NCI-H1105 treated with DMSO at 0.1 percent for 48 hours (cell line): ENCODE measurements at places on chromosomes 12 and 14.
A peak's percentile ranks its signal among the peaks of the same experiment; 100 is the strongest.

DNA sequence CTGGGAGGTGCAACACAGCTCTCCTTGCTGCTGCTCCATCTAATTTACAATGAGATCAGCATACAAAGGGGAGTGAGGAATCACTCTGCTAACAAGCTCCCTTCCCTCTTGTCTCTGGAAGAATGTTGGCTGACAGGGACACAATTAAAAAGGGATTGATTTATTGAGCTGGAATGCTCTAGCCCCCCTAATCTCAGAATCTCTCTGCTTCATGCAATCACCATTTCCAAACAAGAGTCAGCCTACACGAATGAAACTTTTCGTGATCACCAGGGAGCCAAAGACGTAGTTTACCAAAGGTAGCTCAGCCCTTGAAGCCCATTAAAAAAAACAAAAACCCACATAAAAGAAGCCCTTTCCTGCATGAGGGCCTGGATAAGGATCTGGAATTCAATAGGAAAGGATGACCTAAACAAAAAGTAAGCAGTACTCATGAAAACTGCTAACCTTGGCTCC, 223.8 kb downstream of the C12orf75 start:
- no peak for DNase-seq

DNA sequence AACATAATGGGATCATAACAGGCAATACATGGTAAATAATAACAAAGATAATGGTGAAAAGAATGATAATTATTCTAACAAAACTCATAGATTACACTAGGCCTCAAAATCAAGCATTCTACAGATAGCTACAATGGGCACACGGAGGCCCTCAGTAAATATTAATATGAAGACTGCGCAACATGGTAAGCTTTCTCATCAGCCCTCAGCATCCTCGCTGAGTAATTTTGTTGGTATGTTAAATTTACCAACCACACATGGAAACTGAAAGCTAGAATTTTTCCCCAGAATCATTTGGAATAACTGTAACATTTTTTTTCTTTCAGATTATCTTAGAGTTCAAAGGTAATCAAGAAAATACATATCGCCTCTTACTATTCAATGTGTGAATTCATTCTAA, 74.2 kb upstream of the PYGL start:
- no peak for DNase-seq

DNA sequence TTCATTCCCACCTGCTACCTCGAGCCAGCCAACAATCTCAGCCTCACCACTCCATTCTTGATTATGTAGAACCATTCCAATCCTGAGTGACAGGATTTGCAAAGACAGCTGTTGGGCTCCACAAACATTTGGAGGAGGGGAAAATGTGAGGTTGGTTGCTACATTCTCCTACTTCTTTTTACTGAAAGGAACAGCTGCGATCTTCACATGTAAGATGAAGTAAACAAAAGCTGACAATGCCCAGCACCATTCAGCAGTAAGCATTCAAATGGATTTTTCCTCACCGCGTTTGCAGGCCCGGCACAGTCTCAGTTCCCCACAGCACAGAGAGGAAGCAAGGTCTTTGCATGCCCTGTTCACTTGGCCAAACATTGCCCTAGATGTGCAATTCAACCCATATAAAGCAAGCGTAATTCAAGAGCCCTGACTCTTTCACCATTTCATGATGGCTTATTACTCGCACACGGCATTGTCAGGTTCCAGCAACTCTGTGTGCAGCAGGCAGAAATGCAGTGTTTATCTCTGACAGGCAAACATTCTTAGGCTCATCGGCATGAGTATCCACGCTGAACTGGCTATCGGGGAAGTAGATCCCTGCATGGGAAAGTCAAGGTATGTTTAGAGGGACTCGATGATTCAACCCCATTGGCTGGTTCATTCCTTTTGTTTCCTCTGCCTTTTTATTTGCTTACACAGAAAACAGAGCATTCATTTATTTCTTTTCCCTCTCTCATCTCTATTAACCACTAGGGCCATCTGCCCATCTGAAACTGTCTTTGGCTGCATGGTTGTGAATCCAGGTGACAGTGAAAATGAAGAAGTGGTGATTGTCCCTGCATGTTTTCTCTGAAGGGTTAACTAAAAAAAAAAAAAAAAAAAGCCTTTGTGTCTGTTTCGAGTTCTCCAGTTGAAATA, 236.1 kb upstream of the PLEKHG7 start:
- DNase-seq, result peak; percentile 9

DNA sequence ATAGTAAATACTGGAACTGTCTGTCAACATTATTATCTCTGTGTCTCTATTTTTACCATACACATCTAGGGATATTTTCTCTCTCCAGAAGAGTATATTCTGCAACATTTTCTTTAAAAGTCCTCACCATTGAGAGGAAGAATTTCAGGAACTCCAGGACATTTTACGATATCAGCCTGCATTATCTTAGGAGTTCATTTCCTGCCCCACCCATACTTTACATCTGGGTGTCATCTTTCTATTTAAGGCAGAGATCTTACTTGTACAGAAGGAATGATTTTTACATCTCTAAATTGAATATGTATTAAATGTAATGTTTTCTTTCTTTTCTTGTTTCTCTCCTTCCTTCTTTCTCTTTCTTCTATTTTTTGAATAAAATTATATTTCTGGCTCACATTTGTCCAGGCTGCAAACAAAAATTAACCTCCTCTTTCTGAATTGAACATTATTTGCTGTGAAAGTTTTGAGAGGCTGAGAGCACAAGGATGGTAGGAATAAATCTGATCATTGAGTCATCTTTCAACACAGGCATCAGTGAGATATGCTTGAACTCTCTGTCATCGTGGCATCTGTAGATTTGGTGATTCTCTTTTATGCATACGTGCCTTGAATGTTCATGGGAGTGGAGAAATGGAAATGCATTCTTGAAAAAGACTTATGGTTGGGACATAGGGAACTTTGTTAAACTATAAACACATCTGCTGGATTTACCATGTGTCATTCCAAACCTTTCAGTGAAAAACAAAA, 753.6 kb downstream of the SLC16A7 start:
- no peak for DNase-seq

DNA sequence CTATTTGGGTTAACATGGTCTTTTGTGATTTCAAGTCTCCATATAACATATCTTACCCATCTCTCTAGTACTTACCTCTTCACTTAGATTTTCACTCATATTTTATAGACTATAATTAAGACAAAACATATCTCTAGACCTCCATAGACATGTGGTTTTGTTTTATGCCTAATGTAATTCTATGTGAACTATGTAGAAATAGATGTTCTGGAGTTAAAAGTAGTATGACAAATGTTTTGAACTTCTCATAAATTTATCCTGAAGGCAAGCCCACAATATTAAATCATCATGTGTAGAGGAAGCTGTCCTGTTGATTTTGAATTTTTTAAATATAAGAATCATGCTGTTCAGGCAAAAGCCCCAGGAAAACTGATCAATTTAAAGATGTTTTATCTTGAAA, 169.2 kb downstream of the SYT1 start:
- DNase-seq, result no peak

DNA sequence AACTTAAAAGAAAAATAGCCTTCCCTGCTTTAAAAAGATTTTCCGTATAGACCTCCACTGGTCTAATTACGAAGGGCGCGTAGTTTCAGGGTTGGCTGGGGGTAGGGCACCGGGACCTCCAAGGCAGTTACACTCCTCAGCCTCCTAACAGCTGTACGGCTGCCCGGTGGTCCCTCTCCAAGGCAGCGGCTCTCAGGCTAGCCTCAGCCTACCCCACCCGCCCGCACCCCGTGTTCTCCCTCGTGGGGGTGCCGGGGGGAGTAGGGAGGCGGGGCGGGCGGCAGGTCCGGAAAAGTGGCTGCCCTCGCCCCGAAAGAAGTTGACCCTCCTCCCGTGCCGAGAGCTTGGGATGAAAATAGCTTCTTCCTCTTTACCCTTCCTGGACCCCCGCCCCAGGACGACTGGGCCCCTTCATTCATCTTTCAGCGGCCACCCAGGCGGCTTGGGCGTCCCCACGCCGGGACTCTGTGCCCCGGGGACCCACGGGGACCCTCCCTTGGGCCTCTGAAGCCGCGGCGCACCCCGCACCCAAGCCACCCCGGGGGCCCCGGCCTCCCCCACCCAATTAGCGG, 991 bp upstream of the RCOR1 start:
- peak; percentile 28 for DNase-seq

GRCh38 chr12:3712209-3712992, 40.5 kb downstream of the CRACR2A start:
- no peak for DNase-seq

- DNase-seq, result no peak
These were observed 4.7 kb upstream of the COCH start for GRCh38 chr14:30869551-30870155.

GRCh38 chr14:93060841-93061240, 54.9 kb downstream of the ITPK1 start:
- DNase-seq, result no peak

GRCh38 chr14:48725051-48725734, 861.0 kb downstream of the RPS29 start:
- DNase-seq, result no peak

- DNase-seq, result no peak
These were observed 25.1 kb downstream of the STX2 start for GRCh38 chr12:130813949-130814348.

- peak; percentile 55 for DNase-seq
These were observed 376.8 kb downstream of the DPF3 start for GRCh38 chr14:72516936-72517700.

- DNase-seq, result no peak
These were observed 256.6 kb downstream of the NAV3 start for GRCh38 chr12:78087363-78087675.

DNA sequence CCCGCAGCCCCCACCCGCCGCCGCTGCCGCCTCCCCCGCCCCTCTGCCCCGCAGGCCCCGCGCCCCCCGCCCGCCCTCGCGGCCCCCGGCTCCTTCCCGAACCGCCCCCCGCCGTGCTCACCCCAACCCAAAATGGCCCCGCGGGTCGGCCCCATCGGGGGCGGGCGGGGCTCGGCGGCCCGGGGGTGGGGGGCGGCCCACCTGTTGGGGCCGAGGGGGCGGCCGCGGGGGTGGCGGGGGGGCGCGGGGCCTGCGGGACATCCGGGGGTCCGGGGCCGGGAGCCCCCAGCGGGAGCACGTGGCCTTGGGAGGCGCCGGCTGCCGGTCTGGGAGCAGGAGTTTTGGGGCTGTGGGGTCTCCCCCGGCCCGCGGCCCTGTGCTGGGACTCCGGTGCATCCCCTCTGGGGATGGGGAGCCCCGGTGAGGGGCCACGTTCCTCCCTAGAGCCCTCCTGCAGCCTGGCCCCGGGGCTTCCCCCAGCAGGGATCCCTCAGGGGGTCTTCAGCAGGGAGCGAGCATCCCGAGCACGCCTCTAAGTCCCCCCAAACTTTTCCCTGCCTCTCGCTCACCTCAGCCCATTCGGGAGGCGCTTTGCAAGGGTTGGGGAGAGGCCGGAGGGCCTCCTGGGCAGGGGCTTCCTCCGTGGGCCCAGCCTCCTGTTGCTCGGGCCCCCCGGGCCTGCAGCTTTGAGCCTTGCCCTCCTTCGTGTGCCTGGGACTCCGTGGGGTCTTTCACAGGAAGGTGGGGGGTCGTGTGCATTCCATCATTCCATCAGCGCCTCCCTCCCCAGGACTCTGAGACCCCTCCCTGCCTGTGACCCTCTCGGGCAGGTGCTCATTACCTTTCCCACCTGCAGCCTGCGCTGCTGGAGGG, 710 bp downstream of the MTA1 start:
- no peak for DNase-seq

- DNase-seq, result no peak
These were observed 477.5 kb upstream of the GARIN6 start for GRCh38 chr12:99170037-99170436.

DNA sequence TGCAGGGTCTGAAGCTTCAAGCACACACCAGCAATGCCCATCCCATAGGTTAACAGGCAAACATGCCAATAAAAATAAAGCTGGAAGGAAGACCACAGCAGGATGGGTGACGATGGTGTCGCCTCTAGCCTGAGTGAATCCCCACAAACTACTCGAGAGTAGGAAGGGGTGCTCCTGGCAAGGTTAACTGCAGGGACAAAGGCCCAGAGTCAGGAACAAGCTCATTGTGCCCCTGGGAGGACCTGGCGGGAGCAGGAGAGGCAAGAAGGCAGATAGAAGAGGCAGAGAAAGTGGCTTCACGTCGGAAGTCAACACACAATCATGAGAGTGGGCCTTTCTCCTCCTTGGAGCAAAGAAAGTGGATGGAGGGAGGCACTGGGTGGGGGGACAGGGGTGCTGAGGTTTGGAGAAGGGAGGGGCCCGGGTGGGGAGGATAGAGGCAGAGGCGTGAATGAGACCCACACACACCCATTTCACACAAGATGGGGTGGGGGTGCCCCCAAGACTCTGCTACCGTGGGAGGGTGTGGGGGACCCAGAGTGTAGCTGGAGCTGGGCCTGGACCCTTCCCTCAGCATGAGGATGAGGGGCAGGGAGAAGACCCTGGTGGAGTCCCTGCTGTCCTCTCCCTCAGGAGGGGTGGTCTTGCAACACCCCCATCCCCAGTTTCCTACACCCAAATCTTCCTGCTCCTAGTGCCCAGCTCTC, 43.1 kb downstream of the DIO3 start:
- no peak for DNase-seq

DNA sequence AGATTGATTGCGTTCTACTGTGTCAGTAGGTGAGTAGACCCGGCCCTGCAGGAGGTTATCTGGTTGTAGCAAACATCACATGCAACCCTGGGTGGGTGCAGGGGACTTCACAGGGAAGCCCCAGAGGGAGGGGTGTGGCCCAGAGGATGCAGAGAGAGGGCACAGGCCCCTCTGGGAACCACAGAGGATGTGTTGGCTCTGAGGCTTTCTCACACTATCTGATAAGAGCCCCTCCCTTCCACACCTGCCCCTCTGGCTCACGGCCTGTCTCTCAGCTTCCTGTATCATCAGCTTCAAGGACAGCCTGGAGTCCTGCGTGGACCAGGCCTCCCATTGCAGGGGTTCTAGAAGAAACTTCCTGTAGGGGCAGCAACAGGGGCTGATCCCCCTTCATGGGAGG, 101.9 kb downstream of the RIN3 start:
- no peak for DNase-seq

DNA sequence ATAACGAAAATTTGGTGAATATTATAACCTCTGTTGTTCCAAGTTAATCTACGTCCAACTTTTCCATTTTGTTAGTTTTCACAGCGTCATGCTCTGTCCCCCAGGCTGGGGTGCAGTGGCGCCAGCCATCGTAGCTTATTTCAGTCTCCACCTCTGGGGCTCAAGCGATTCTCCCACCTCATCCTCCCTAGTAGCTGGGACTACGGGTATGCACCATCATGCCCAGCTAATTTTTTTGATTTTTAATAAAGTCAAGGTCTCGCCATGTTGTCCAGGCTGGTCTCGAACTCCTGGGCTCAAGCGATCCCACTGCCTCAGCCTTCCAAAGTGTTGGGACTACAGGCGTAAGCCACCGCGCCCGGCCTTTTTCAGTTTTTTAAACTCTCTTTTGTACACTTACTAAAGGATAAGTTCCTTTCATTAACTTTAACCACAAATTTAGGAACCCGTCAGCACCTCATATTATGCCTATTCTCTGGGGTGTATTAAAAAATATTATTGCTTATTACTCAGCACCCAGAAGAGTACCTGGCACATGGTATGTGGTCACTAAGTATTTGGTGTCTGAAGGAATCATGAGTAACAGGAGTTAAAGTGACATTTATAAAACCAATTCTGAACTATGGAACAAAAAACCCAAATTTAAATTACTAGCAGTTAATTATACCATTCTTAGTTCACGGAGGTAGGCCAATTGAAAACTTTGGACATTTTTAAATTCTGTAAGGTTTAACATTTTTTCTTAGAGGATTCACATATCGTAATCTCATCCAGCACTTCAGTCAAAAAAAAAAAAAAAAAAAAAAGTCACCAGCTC, 925 bp upstream of the MIPOL1 start:
- DNase-seq, result no peak
